ENCODE measurements at places on chromosomes 6 and 20. TPM values are rescaled to one million over a fixed set of nuclear protein-coding genes. Genes with fewer than 3 reads are reported as not detected.

DNA sequence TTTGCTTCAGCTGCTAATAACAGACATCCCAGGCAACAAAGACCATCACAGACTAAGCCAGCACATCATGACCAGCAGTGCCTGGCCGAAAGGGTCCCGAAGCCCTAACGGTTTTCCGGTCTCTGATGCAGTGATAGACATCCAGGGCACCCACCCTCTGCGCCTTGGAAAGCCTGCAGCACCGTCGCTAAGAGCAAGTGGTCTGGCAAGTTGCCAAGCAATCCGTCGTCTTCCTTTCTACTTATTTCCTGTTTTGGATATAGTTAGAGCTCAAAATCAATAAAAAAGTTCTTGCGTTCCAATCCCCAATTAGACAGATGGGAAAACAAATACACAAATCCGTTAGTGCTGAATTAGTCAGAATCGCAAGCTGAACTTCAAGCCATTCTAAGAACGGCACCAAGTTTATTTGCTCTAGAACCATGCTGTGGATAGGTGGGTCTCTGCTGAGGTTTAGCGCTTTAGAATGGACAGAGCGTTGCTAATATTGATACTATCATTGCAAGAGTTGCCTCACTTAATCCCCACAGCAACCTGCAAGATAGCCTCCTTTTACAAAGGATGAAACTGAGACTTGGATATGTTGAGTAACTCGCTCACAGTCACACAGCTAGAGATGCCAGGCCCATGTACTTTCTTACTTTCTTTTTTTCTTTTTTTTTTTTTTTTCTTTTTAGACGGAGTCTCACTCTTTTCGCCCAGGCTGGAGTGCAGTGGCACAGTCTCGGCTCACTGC lies 163.3 kb upstream of the SNX9 start:
- H3K27me3 ChIP-seq: no peaks in the 10 kb centered on the region
- peaks cover 7% of the 10 kb centered on the region for H3K36me3 ChIP-seq
- no peak overlapping the region for H3K4me3 ChIP-seq
- no peak overlapping the region for H3K27ac ChIP-seq
- H3K4me1 ChIP-seq: no peaks in the 10 kb centered on the region
- peak; percentile 29 for DNase-seq

DNA sequence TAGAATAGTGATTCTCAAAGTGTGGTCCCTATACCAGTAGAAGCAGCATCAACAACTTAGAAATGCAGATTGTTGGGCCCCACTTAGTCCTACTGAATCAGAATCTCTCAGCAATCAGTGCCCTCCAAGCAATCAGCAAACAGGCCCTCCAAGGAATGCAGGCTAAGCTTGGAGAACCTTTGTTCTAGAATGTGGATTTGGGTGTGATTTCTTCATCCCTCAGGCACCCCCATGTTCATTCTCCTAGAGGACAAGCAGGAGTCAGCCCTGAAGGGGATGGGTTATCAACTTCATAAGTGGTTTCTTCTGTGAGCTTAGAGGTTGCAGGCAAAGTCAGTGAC lies 40.5 kb upstream of the TAF8 start:
- no peak for DNase-seq
- H3K4me1 ChIP-seq: no peaks in the 10 kb centered on the region
- H3K36me3 ChIP-seq: no peaks in the 10 kb centered on the region
- H3K27ac ChIP-seq: no peak overlapping the region
- no peak overlapping the region for H3K4me3 ChIP-seq

- DNase-seq: no peak
- H3K27ac ChIP-seq: peak overlapping the region; percentile 0
- H3K27me3 ChIP-seq: no peaks in the 10 kb centered on the region
- no peak overlapping the region for H3K4me3 ChIP-seq
- peaks cover 55% of the 10 kb centered on the region for H3K4me1 ChIP-seq
- H3K36me3 ChIP-seq: no peaks in the 10 kb centered on the region
These were observed 34.0 kb upstream of the FAM83C start for GRCh38 chr20:35326021-35326739.

DNA sequence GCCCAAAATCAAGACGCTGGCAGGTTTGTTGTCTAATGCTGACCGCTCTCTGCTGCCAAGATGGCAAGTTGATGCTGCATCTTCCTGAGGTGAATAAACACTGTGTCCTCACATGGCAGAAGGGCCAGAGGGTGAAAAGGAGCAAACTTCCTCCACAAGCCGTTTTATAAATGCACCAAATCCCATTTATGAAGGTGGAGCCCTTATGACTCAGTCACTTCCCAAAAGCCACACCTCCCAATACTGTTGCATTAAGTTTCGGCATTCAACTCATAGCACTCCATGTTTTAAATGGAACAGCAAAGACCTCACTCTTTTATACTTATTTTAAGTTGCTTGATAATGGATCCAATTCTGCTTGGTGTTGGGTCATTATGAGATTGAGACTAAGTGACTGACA lies 316.6 kb downstream of the RFPL4B start:
- H3K27ac ChIP-seq: no peak overlapping the region
- H3K4me3 ChIP-seq: no peak overlapping the region
- no peaks in the 10 kb centered on the region for H3K36me3 ChIP-seq
- no peak for DNase-seq

- H3K27me3 ChIP-seq: no peaks in the 10 kb centered on the region
- H3K4me3 ChIP-seq: no peak overlapping the region
- no peak overlapping the region for H3K27ac ChIP-seq
- H3K36me3 ChIP-seq: peaks cover 12% of the 10 kb centered on the region
- DNase-seq: no peak
- peaks cover 31% of the 10 kb centered on the region for H3K4me1 ChIP-seq
These were observed 4.9 kb downstream of the CHD6 start for GRCh38 chr20:41613321-41613720.

The OR12D2 gene
- total RNA-seq: not detected

DNA sequence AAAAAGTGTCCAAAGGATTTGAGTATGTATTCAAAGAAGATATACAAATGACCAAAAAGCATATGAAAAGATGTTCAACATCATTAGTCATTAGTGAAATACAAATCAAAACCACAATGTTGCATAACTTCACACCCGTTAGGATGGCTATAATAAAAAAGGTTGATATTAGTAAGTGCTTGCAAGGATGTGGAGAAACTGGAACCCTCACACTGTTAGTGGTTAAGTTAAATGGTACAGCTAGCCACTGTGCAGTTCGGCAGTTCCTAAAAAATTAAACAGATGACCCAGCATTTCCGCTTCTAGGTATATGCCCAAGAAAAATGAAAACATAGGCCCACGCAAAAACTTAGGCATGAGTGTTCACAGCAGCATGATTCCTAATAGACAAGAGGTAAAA lies 38.6 kb downstream of the IBTK start:
- H3K36me3 ChIP-seq: peaks cover 32% of the 10 kb centered on the region
- no peak overlapping the region for H3K27ac ChIP-seq
- H3K4me1 ChIP-seq: no peaks in the 10 kb centered on the region
- DNase-seq: no peak
- H3K27me3 ChIP-seq: no peaks in the 10 kb centered on the region

DNA sequence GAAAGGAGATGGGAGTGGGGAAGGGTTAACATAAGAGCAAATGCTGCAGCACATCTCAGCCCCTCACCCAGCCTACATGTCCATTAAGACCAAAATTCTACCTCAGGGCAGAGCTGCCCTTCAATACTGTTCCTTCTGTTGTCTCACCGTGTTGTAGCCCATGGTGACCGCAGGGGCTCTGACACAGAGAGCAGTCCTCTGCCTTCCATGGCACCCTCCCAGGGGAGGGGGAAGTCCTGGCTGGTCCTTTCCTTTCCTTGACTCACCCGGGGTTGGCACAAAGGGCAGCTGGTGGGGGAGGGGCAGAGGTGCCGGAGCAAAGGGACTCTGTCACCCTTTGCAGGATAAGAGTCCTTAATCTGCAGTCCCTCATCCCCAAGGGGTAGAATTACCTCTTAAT lies 15.2 kb downstream of the NKX2-2 start:
- H3K36me3 ChIP-seq: no peaks in the 10 kb centered on the region
- no peaks in the 10 kb centered on the region for H3K27me3 ChIP-seq
- no peak overlapping the region for H3K27ac ChIP-seq
- H3K4me3 ChIP-seq: no peak overlapping the region
- no peak for DNase-seq
- no peaks in the 10 kb centered on the region for H3K4me1 ChIP-seq

The POPDC3 gene
- total RNA-seq: 3.8 TPM

- H3K36me3 ChIP-seq: no peaks in the 10 kb centered on the region
- DNase-seq: peak; percentile 48
- H3K27ac ChIP-seq: no peak overlapping the region
These were observed 225.7 kb downstream of the UST start for GRCh38 chr6:148972481-148972880.

The OLIG3 gene
- not detected for total RNA-seq

The RUNX2 gene
- total RNA-seq: 0.66 TPM

The CYP21A2 gene
- total RNA-seq: 0.76 TPM

The ZBP1 gene
- 2.9 TPM for total RNA-seq

DNA sequence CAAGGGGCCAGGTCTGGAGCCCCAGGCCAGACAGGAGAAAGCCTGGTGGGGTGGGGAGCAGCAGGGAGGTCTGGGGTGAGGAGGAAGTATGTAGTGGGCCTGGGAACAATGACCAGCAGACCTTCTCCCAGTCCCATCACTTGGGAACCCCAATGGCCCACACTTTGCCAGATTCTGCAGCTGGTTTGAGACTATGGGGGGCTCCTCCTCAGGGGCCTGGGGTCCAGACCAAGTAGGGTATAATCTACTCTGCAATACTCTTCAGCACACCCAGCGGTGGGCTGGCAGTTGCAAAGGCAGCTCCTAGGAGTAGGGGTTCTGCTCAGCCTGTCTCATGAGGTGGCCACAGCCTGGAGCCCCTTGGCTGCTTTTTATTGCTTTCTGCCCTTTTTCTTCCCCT lies 52.8 kb downstream of the NPEPL1 start:
- H3K36me3 ChIP-seq: no peaks in the 10 kb centered on the region
- DNase-seq: no peak
- H3K4me1 ChIP-seq: no peaks in the 10 kb centered on the region
- peaks cover 100% of the 10 kb centered on the region for H3K27me3 ChIP-seq
- H3K27ac ChIP-seq: no peak overlapping the region
- H3K4me3 ChIP-seq: no peak overlapping the region

The C20orf202 gene
- total RNA-seq: 0.22 TPM

DNA sequence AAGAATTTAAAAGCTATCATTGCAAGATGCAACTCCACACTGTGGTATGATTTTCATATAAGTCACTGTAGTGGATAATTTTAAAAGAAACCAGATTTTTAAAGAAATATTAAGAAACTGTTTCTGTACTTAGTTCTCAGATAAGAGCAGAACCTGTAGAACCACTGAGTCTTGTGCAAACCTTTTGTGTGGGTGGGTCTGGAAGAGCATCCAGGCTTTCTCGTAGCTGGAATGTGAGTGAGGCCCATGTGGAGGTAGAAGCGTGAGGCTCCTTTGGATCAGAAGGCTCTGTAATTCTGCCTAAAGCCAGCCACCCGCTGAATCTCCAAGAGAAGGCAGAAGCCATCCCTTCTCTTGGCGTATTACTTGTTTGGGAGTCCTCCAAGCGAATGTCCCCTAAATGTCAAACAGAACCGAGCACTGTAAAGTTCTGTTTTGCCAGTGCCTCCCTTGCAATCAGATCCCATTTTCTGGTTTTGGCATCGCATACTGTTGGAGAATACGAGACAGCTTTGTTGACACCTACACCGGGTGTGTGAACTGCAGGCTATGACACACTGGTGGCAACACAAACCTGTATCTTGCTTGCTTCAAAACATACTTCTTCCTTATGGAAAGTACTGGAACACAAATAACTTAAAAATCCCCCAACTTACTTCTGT lies 188.7 kb downstream of the FOXC1 start:
- peak overlapping the region; percentile 23 for H3K27ac ChIP-seq
- H3K36me3 ChIP-seq: peaks cover 5% of the 10 kb centered on the region
- H3K27me3 ChIP-seq: no peaks in the 10 kb centered on the region
- DNase-seq: no peak
- no peak overlapping the region for H3K4me3 ChIP-seq
- H3K4me1 ChIP-seq: peaks cover 12% of the 10 kb centered on the region

The AKAP12 gene
- 31.8 TPM for total RNA-seq

DNA sequence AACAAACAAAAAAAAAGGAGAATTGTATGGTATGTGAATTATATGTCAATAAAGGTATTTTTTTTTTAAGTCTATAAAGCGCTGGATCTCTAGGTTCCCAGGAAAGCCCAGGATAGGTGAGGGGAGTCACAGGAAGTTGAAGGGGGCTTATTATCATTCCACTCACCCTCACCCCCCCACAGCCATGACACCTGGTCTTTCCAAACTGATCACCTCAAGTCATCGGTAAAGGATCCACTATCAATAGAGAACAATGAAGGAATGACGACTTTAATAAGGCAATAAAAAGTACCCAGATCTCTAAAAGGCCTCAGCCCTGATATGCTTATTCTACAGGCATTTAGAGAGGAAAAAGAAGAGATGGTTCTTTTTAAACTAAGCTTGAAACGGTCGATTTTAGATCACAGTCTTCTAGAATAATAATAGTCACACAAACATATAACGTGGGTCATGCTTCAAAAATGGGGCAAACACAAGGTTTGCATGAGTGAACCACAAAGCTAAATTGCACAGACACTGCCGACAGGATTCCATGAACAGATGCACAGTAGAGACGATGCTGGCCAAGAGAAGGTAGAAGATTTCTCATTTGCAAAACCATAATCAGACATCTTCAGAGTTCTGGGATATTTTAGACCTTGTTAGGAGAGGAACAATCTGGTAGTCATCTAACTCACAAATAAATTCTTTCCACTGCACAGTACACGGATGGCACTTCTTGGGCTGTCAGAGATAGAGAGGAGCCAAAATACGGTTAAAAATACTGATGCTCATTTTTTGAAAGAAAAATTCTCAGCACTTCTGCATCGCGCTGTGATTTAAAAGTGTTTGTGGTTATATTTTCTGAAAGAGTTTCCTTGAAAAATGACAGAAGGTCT lies 21.0 kb downstream of the ZMYND8 start:
- no peak overlapping the region for H3K4me3 ChIP-seq
- H3K27ac ChIP-seq: no peak overlapping the region
- H3K4me1 ChIP-seq: peaks cover 57% of the 10 kb centered on the region
- peaks cover 24% of the 10 kb centered on the region for H3K36me3 ChIP-seq

DNA sequence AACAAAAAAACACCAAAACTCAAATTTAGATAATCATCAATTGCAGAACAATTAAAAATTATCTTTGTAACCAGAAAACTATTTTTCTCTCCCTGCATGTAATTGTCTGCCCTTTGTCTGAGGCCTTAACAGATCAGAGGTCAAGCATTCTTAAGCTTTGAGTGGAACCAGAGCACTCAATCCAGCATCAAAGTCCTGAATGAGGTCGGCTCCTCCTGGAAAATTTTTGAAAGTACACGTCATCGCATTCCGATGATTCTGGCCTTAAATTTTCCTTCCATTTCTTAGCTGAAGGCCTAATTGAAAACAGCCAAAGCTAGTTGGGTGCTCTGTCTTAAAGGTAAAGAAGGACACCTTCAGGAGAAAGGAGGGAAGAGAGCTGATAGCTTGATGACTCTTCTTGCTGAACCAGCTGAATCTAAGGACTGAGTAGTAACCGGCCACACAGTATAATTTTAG lies 510.2 kb upstream of the SULF2 start:
- DNase-seq: peak; percentile 79
- peaks cover 16% of the 10 kb centered on the region for H3K36me3 ChIP-seq
- H3K27ac ChIP-seq: peak overlapping the region; percentile 75
- H3K4me1 ChIP-seq: peaks cover 75% of the 10 kb centered on the region
- H3K4me3 ChIP-seq: no peak overlapping the region
- peaks cover 4% of the 10 kb centered on the region for H3K27me3 ChIP-seq

The CGAS gene
- total RNA-seq: 31.2 TPM

GRCh38 chr20:52035498-52035897 lies 156.1 kb downstream of the ZFP64 start:
- DNase-seq: no peak
- H3K36me3 ChIP-seq: no peaks in the 10 kb centered on the region

GRCh38 chr6:21241231-21242130 lies 352.1 kb upstream of the SOX4 start:
- no peak for DNase-seq
- H3K27me3 ChIP-seq: no peaks in the 10 kb centered on the region
- no peaks in the 10 kb centered on the region for H3K36me3 ChIP-seq
- no peak overlapping the region for H3K27ac ChIP-seq

Measured in Calu3 (cell line).